Right hindlimb (tissue), 1 donor: ENCODE measurements at places on chromosomes 16 and 17.

DNA sequence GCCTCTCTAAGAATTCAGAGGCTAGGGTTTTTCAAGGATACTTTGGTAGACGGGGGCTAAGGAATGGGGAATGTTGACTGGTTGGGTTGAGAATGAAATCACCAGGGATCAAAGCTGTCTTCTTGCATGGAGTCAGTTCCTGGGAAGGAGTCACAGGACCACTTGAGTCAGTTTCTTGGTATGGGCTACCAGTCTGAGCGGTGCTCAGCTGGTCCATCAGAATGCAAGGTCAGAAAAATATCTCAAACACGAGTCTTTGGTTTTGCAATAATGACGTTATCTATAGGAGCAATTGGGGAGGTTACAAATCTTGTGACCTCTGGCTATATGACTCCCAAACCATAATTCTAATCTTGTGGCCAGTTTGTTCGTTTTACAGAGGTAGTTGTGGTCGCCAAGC, 18.4 kb downstream of the CHD9NB start:
- no peak for DNase-seq

DNA sequence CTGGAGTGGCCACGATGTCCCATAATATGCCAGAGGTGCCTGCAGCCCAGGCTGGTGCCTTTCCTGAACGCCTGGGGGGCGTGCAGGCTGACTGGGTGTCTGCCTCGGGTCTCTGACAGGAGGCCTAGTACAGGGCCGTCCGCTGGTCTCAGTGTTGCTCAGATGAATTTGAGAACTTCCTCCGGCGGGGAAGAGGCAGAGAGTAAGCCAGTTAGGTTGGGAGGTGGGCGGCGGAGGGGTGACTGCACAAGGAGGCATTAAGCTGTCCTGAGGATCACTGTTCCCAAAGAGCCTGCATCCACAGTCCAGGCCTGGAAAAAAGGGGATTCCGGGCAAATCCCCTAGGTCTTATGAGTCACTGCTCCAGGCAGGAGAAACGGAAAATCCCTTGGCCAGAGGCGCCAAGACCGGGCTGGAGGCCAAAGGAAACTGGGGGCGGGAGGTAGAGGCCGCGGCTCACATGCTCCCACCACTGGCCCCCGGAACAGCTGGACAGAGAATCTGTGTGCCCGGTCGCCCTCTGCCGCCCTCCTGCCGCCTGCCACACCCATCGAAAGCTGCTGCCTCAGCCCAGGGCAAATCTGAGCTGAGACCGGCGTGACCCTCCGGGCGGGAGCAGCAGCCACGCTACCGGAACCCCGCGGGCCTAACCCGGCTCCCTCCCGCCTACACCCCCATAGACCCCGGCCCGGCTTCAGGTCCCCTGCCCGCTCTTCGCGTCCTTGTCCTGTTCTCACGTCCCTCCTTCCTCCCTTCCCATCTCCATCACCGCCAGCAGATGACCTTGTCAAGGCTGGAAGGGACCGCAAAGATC, 1.2 kb downstream of the TRIM47 start:
- DNase-seq, result peak; percentile 98

- DNase-seq, result no peak
These were observed 7.8 kb upstream of the RNF213 start for GRCh38 chr17:80252871-80253270.

GRCh38 chr17:40612599-40613244, 34.9 kb downstream of the SMARCE1 start:
- no peak for DNase-seq

DNA sequence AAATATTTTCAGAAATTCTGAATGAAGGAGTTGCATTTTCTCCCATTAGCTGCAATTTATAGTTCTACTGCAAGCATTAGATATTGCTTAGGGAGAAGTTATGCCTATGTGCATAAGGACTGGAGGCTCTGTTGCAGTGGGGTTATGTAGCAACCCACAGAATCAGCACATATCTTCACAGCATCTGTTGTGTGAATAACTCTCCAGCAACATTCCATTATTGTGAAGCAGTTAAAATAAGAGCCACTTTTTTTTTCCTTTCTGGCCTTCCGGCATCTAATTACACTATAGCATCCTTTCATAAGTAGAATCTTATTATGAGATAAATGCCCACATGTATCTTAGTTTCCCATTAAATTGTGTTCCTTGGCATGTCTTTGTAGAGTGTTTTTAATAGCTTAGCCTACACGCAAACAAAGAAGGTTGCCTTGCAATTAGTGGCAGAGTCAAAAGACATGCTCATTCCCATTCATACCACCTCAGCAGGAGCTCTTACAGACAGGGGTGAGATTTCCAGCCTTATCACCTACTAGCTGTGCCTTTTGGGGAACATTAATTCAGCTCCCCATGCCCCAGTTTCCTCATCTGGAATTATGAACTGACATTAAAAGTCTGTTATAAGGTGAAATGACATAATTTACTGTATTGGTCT, 596.0 kb upstream of the GOT2 start:
- no peak for DNase-seq

GRCh38 chr17:79613195-79613772, 2.4 kb upstream of the RBFOX3 start:
- DNase-seq, result no peak

DNA sequence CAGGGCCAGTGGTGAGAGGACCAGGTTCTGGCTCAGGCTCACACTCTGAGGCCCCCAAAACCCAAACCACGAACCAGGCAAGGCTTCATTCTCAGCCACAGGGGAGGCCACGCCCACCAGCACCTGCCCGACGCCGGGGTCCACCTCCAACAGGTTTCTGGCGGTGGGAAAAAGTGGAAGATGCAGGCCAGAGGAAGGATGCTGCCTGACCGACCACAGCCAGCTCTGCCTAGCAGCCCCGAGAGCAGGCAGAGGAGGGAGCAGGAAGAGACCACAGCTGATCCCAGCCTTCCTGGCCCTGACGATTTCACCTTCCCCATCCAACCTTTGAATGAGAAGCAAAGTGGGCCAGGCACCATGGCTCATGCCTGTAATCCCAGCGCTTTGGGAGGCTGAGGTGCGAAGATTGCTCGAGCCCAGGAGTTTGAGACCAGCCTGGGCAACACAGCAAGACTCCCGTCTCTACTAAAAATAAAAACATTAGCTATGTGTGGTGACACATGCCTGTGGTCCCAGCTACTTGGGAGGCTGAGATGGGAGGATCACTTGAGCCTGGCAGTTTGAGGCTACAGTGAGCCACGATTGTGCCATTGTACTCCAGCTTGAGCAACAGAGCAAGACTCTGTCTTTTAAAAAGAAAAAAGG, 30.7 kb upstream of the SLC38A10 start:
- DNase-seq, result no peak

DNA sequence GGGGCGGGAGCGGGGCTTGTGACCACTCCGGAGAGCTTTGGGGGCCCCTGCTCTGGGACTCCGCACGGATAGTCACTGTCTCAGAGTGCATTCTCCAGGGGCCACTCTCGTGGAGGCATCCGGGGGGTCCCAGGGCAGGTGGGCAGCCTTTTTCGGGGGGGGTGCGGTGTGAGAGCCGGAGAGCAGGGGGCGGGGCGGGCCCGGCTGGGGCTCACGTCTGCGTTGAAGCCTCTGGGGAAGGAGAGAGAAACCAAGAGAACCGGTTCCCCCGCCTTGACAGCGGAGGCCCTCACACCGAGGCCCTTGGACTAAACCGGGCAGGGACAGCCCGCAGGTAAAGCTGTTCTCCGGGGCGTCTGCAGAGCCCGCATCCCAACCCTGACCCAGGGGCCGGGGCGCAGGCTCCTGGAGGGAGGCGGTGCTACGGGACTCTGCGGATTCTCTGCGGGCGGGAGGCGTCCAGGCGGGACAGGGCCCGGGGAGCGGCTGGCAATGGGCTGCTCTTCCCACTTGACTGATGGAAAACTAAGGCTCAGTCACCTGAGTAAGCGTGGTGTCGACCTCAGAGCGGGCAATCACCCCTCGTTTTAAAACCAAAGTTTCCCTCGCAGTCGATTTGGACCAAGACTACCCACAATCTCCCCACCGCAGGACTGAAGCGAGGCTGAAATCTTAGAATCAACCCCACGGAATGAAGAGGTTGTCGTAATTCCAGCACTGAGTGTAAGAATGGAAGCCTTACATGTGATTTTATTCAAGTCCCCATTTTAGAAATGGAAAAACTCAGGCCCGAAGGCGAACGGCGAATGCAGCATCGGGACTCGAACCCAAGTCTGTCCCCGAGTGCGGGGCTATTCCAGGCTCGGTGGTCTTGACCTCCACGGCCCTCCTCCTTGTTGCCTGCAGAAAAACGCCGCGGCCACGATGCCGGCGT, 49.6 kb upstream of the AMZ2 start:
- DNase-seq, result no peak
